ENCODE measurements at places on chromosomes 1 and 21.

DNA sequence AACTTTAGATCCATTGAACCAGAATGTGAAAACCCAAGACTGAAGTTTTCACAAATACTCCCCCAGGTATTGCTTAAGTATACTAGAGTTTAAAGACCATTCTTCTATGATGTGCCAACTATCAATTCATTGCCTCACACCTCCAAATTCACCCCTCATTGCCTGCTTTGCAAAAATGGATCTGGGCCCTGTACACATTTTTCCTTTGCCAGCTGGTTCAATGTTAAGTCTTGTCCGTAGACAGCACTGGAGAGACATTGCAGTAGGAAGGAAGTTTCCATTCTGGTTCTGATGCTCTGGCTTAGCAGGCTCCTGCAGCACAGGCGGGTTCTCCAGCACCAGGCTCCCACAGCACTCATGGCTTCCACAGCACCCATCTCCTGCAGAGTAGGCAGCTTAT, 130.0 kb downstream of the PROX1 start:
- DNase-seq, result no peak

- DNase-seq, result no peak
These were observed 9.3 kb upstream of the KLHDC8A start for GRCh38 chr1:205365945-205366463.

DNA sequence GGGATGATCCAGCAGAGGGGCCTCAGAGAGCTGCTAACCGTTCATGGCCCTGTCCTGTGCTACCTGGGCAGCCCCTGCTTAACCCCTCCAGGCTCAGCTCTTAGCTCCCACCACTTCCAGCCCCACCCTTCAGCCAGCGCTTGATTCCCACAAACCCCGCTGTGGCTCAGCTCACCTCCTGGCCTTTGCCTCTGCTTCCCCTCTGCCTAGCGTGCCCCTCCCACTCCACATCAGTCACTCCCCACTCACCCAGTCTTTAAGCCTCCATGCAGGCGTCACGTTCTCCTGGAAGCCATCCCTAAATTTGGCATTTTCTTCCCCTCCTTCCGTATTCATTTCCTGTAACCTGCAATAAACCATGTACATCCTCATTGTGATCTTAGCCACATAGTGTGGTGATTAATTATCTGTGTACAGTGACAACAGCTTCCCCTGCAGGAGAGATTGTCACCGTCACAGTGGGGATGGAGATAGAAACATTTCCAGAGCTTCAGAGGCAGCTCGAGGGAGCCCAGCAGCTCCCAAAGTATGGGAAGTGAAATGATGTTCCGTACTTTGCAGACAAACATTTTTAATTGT, 65.5 kb downstream of the EPHB2 start:
- no peak for DNase-seq

DNA sequence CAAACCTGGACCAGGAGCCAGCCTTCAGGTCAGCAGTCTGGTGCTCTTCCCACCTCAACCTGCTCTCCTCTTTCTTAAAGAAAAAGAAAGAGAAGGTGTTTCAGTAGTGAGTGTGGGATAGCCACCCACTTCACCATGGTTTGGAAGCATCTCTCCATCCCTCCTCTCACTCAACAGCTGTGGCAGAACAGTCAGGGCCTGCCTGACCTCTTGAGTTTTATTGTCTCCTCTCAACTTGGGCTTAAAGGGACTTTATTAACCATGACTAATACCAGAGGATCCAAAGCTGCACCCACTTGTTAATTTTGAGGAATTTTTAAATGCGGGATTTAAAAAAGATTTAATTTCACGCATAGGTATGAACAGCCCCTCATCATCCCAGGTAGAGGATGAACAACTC, 570 bp upstream of the VASH2 start:
- no peak for DNase-seq

DNA sequence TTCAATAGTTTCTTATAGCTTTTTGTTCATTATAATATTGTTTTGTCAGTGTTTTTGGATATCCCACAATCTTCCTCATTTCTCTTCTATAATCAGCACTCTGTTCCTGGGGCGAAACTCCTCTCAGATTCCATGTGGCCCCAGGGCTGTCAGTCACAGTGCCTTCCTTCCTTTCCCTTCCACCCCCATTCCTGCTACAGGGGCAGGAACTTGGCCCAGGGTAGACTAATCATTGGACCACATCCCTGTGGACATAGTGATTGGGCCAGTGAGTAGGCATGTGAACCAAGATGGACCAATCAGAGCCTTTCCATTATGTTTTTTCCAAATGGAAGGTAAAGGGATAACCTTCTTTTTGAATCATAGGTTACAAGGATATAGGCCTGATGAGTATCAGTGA, 78.3 kb downstream of the PGM1 start:
- DNase-seq, result no peak
